ENCODE measurements at places on chromosomes 3 and 15. TPM values are rescaled to one million over a fixed set of nuclear protein-coding genes. Genes with fewer than 3 reads are reported as not detected.

DNA sequence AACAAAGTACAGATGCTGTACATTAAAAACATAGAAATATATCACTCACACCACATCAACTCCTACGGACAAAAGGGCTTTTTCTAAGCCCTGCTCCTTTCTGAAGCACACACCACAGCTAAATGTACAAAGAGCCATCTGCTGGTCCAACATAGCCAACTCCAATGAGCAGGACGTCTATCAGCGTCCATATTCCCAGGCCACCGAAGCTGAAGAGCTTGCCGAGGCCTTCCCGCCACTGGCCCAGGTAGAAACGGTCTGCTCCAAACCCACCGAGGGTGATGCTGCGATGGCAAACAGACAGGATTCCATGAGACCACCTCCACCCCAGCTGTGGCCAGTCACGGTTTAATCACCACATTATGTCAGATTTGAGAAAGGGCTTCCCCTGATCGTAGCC, 9.8 kb downstream of the TM2D3 start:
- no peak for DNase-seq

DNA sequence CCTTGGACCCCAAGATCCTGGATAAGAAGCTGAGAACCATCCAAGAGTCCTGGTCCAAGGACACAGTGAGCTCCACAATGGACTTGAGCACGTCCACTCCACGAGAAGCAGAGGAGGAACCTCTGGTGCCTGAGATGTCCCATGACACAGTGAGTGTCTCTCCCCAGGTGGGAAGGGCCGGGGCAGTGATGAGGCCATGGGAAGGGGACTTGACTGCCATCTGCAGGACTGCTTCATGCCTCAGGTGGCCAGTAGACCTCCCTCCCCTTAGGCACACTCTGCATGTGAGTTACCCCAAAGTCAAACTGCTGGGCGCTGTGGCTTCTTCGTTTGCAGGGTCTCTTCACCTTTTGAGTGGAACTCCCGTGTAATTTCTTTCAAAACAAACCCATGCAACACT, 59.7 kb downstream of the CCDC33 start:
- no peak for DNase-seq

- no peak for DNase-seq
Observed at GRCh38 chr3:161148832-161149475, 43.8 kb upstream of the B3GALNT1 start.

GRCh38 chr3:14980689-14981088, 33.3 kb downstream of the NR2C2 start:
- no peak for DNase-seq

- no peak for DNase-seq
Observed at GRCh38 chr15:78047761-78048627, 29.5 kb downstream of the TBC1D2B start.

DNA sequence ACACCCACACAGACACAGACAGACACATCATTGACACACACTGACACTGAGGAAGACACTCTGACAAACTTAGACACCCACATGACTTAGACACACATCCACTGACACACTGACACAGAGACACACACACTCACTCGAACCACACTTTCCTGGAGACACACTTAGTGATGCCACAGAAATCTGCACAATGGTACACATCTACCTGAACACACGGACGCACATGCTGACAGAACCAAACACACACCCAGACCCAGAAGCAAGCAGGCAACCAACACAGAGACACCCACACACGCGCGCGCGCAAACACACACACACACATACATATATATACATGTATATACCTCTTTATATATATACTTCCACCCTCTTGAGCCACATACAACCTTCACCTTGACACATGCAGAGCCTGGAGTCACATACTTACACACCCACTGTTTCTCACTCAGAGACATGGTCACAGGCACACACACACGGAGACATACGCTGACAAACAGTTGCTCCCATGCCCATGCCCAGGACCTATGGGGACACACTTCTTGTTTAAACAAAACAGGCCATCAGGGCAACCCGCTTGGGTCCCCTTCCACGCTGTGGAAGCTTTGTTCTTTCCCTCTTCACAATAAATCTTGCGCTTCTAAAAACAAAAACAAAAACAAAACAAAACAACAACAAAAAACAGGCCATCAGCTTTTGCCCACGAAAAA, 913 bp upstream of the SCN5A start:
- DNase-seq: no peak

DNA sequence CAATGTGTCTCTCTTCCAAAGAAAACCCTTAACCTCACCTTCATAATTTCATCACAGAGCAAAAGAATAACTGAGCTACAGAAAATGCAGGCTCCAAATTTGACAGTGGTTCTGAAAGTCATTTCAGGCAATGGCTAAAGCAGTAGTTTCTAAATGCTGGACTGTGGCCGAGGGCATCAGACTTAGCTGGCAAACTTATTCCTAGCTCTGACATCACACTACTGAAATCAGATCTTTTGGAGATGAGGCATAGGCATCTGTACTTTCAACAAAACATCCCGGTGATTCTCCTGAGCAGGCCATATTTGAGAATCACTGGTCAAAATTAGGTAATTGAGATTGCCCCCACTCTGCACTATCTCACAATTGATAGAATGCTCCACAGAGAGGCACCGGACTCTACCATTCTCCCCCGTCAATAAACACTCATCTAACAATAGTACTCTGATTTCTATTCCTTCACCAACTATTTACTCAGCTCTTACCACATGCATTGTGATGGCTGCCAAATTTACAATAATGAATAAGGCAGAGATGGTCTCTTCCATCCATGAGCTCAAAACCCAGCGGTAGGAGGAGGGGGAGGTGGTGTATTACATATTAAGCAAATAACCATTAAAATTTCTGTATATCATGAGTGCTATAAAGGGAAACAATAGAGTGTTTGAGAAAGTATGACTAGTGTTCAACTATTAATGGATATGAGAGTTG, 57.3 kb upstream of the SPRED1 start:
- DNase-seq: no peak

The SCG3 gene
- total RNA-seq: not detected

DNA sequence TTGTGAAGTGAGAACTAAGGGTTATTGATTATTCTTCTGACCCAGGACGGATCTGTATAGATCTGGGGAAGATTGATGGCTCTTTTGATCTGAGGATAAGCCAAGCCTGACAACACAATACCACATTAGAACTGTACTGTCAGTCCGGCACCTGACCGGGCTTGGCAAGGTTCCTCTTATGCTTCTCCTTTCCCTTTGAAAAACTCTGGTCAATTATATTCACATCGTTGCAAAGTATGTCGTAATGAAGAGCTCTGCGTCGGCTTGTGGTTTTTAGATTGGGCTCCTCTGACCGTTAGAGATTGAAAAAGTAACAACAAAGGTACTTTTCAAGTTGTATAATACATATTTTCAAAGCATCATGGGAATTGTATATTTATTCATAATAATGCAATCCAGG, 389.8 kb downstream of the NR2F2 start:
- no peak for DNase-seq

GRCh38 chr3:13492048-13492447, 11.9 kb downstream of the HDAC11 start:
- DNase-seq: no peak

The NAA50 gene
- 97.3 TPM for total RNA-seq

DNA sequence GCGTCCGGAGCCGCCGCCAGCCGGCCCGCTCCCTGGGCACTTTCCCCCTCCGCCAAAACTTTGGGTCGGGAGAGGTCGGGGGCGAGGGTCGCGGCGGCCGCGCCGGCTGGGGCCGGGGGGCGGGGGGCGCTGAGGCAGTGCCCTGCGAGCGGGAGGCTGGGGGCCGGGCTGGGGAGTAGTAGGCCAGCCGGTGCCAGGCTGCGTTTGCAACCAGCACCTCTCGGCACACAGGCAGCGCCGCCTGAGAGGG, 452 bp downstream of the BBX start:
- no peak for DNase-seq

DNA sequence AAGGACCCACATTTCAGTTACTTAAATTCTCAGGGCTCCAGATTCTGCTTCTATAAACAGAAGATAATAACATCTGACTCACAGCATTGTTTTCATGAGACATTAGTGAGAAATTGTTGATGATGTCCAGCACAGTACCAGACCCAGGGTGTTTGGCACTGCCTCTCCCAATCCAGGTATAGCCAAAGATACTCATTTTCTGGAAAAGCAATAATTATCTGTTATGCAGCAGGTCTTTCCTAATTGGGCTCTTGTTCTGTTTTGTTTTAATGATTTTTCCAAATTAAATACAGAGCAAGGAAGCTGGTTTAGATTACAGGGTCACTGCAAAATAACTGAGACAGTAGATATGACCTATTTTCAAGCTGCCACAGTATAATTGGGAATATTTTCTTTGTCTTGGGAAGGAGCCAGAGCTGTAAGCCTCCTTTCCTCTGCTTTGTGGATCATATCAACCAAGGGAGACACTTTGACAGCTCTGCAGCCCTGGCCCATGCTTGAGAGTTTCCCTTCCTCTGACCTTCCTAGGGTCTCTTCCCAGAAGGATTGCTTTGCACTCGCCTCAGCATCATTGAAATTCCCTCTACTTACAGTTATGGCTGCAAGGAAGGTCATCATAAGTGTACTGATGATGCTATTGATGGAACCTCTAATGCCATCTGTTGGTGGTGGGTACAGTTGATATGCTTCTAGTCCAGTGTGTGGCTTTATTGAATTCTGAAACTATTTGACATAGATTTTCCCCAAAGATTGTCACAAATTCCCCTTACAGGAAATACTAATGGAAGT, 522.4 kb upstream of the ADAMTS9 start:
- no peak for DNase-seq

The DNAH12 gene
- total RNA-seq: 0.33 TPM

GRCh38 chr15:56971571-56971970, 53.1 kb downstream of the TCF12 start:
- DNase-seq: no peak

GRCh38 chr15:84699538-84700191, 16.3 kb downstream of the SEC11A start:
- DNase-seq: no peak

The SCN11A gene
- total RNA-seq: 0.05 TPM

DNA sequence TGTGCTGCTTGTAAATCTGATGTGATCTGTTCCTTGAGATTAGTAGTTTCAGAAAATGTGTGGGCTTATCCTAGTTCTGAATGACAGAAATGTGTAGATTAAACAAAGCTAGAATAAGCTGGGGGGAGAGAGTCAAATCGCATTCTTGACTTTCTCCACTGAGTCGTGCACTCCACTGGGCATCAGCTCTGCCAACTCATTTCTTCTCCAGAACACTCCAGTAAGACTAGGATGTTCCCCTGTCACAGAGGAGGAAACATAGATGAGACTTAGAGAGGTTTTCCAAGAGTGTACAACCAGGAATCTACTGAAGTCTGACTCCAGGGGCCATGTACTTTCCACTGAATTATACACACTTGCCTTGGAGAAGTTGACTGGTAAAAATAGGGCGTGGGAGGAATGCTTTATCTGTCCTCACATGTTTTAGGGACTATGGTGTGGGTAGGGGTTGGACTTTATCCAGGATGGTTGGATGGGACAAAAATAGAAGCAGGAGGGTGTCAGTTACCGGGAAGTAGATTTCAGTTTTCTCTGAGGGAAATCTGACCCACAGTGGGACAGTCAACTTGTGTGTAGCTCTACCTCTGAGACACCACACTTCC, 298.2 kb downstream of the UBE2E2 start:
- DNase-seq: no peak

DNA sequence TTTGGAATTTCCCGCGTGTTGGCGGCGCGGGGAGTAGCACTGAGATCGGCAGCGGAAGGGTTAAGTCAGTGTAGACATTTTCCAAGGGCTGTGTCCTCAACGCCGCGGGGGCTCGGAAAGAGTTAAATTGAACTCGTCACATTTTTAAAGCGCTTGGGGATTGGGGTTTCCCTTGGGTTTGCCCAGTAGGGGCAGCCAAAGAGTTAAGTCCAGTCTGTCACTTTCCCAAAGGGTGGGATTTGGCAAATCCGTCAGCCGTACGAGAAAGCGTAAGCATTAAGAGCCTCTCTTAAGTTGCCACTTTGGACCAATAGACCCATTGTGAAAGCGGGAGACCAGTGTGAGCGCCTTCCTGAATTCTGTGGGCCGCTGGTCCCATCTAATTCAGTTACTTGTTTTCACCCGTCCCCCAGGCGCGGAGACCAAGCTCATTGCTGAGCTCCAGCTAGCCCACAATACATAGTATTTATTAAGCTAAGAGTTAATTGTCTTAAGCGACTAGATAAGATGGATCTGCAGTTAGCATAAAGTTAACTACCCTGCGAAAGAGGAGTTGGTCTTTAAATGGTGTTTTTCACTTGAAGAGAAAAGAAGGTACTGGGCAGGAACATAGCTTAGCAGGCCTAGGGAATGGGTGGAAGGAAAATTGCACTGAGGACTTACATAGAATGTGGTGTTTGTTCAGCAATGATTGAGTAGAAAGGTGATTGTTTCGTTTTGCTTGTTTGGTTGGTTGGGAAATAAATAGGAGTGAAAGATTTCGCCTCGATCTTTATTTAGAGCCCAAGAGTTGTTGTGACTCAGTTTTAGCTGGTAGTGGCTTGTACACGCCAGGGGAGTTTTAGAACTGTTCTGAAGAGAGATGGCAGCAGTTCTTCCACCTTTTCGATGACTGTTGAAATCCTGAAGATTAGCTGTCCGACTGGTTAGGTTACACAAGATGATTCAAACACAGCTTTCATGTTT, 932 bp downstream of the ARL8B start:
- no peak for DNase-seq

GRCh38 chr3:38601956-38602550, 47.4 kb downstream of the SCN5A start:
- DNase-seq: no peak

DNA sequence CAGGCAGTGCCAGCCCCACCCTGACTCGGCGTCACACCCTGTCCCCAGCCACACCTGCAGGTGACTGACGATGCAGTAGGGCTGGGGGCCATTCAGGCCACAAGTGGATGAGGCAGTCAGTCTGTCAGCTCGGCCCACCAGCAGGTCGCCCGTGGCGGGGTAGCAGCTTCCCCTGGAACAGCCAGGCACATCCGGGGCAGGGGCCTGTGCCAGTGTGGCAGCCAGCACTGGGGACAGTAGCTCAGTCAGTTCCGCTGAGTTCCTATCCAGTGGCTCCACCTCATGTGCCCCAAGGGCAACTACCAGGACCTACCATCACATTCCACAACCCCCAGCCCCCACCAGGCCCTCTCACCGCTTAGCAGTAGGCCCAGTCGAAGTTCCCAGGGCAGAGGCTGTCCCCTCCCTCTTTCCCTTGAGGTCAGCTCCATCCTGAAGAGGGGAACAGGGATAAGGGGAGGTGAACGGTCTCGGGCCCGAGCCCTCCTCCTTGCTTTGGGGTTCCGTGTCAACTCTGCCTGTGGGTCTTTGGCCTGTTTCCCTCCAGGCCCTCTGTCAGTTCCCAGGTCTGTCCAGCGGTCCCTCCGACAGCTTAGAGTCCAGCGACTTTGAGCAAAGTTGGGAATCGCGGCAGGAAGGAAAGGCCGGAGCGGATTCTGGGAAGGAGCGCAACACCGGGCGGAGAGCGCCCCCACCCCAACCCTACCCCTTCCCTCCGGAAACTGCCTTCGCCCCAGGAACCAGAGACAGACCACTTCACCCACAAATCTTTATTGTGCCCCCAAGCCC, at the start of gene LAMB2:
Gene LAMB2 (minus strand): TSS at position 614 of the 789 bp plus-strand sequence. CDS start 183 bp downstream, at position 431.
- DNase-seq: no peak

- DNase-seq: peak; percentile 64
Observed at GRCh38 chr3:59381282-59381681, 331.5 kb upstream of the CFAP20DC start.

The DNAJC19 gene
- total RNA-seq: 37.7 TPM
